ENCODE measurements at places on chromosomes 6 and 20.

DNA sequence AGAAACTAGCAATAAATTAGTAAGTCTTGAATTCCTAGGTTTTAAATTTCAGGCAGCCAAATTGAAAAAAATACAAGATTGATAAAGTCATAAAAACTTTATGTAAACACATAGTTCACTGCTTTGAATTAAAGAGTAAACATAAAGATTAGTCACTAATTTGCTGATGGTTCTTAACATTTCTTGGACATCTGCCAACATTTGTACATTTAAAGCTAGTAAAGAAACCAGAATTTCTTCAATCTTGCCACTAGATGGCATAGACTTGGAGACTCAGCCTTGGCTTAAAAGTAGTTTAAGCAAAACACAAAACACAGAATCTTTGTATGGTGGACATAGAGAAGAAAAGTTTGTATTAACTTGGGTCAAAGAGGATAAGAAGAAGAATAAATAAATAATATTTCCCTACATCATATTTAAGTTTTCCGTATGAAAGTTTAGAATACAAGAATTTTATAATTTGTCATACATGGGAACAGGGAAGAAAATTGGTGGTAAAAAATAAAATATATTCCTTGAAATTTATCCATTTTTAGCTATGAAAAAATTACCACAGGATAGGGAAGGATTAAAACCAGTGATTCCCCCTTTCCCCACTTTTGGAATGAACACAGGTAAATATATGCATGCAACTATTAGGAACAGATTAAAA lies 41.7 kb upstream of the FAM135A start:
- DNase-seq: no peak

GRCh38 chr6:136508725-136509392 lies 41.4 kb downstream of the MAP7 start:
- no peak for DNase-seq

GRCh38 chr20:1429143-1429728 lies 36.4 kb upstream of the FKBP1A start:
- DNase-seq: no peak

DNA sequence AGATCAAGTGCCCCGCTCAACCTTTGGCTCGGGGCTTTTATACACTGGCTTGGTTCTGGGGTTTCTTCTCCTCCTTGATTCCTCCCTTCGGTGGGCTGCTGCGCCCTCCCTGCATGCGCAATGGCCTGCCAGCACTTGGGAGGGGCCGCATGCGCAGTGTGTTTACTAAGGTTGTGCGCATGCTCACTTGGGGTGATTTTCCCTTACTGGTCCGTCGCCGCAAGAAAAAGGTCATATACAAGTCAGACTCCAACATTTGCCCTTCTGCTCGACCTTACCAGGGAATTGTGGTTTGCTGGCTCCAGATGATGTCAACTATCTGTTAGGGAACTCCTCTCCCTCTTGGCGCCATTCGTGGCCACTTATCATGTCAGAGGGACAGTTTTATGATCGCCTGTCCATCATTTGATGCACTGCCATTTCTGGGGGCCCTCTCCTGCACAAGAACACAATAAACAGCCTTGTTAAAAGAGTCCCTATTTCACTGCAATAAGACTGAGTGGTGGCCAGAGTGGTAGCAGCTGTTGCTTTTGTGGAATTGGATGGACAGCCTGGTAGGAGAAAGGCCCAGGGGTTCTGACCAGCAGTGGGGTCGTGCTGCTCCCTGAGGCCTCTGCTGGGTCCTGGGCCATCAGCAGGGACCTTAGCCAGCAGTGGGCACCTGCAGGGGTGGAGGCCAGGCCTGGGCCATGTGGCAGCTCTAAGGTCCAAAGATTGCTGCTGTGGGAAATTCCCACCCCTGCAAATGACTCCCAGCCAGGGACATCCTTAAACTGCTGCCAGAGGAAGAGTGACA lies 2.8 kb upstream of the LBP start:
- no peak for DNase-seq

- no peak for DNase-seq
These were observed 1.3 kb downstream of the ARFGEF3 start for GRCh38 chr6:138162955-138163575.

DNA sequence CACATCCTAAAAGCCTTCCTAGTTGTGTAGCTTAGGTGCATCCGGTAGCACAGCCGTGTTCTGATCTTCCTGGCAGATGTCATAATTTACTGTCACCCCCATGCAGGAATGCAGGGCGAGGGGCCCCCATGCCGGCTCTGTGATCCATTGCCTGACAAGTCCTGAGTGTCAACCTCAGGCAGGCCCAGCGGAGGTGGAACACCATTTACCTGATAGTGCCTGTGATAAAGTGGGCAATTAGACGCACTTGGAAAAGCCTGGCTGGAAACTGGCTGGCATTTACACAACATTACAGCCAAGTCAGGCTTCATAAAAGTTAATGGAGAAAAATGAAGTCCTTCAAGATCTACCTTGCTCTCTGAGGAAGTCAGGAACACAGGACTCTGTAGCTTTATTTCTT lies 521.4 kb upstream of the JAG1 start:
- DNase-seq: no peak

DNA sequence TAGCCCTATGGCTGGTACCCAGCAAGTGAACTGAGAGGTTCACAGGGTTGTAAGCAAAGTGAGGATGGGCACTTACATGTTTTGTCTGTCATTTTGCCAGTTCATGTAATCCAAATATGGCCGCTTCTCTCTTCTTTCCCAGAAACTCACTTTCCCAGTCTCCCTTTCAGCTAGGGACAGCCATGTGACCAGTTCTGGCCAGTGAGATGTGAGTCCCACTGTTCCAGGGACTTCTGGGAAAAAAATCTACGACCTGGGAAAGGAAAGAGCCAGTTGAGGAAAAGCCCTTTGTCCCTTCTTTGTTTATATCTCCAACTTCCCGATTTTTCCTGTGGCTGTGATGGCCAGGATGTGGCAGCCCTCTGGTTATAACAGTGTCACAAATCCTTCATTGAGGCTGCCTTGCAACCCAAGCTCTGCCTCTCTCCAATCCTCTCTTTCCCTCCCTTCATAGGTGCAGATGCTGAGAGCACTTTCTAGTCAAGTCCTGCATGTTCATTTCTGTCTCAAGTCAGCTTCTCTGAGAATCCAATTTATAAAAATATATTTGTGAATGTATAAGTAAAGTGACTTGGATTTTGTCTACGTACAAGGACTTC lies 148.6 kb upstream of the ZFP64 start:
- DNase-seq: no peak

GRCh38 chr6:110250838-110251237 lies 70.6 kb downstream of the CDC40 start:
- DNase-seq: no peak

DNA sequence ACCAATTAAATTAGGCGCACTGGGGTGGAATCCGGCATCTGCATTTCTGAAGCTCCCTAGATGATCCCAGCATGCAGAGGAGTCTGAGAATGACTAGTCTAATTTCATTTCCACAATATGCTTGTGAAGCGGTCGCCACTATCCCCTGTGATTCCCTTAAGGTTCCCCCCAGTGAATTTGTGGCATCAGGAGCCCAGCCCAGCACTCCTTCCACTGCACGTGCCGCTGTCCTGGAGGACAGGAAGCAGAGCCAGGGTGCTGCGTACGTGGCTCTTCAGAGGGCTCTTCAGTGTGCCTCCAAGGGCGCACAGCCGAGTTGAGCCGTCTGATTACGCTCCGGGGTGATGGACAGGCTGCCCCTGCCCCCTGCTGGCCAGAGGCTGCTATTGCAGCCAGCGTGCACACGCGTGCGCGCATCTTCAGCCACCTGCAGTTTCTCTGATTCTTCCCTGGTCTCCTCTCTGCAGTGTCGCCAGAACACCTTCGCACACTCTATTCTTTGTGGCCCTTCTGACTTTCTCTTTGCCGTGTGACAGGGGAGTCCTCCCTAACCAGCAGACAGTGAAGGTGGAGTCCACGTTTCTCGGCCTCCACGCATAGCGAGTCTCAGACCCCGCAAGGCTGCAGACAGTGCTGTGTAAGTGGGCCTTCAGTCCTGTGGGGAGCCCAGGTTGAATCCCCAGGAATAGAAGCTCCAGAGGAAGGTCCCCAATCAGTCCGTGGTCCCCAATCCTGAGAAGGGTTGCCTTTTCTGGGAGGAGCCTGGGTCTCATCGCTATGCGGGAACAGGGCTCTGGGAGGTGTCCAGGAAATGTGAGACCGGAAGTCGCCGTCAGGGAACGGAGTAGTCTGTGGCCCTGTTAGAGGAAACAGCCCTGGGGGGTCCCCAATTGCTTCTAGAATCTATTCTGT lies 16.5 kb upstream of the NCR2 start:
- peak; percentile 71 for DNase-seq

DNA sequence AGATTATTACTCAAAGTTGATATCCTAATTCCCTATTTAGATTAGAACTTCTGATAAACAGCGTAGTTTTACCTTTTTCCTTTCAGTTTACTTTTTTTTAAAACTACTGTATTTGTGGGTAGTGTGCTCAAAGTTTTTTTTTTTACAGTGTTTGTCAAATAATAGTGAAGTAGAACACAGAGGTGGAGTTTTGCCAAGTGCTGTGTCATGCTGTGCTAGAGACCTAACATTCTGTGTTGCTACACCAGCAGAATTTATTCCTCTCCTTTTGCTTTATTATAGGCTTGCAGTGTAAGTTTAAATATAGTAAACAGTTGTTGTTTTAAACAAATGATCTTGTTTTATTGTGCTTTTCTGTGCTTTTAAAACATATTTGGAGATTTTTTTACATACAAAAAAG lies 125.4 kb downstream of the HIVEP1 start:
- DNase-seq: no peak

- no peak for DNase-seq
These were observed 22.3 kb upstream of the BCAS4 start for GRCh38 chr20:50772420-50773185.

DNA sequence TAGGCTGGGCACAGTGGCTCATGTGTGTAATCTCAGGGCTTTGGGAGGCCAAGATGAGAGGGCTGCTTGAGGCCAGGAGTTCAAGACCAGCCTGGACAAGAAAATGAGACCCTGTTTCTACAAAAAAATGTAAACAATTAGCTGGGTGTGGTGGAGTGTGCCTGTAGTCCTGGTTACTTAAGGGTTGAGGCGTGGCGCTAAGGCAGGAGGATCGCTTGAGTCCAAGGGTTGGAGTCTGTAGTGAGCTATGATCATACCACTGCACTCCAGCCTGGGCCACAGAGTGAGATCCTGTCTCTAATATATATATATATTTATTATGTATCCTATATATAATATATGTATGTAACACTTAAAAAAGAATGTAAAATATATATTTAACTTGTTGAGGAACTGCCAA lies 7.9 kb upstream of the ABRACL start:
- no peak for DNase-seq

DNA sequence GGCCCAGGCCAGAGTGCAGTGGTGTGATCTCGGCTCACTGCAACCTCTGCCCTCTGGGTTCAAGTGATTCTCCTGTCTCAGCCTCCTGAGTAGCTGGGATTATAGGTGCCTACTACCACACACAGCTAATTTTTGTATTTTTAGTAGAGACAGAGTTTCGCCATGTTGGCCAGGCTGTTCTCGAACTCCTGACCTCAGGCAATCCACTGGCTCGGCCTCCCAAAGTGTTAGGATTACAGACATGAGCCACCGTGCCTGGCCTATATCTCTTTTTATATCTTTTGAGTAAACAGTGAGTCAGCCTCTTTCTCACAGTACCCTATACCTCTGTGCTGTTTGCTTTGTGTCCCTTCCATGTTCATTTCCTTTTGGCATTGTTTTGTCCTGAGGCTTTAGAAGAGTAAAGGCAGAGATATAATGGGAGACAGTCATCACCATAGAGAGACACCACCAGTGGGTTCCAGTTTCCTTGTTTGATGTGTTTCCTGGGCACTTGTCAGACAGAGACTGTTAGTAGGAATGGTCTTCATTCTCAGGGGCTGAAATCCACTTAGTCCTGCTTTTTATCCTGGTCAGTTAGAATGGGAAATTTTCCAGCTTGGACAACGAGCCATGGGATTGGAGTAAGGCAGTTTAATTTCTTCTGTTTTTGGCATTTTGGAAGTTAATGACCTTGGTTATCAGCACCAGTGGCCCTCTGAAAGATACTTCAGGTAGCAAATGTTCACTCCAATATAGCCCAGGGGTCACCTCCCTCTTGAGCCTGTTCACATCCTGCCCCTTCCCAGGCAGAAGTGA lies 32.2 kb upstream of the ASXL1 start:
- no peak for DNase-seq

GRCh38 chr20:23257106-23257761 lies 93.4 kb upstream of the NXT1 start:
- no peak for DNase-seq

DNA sequence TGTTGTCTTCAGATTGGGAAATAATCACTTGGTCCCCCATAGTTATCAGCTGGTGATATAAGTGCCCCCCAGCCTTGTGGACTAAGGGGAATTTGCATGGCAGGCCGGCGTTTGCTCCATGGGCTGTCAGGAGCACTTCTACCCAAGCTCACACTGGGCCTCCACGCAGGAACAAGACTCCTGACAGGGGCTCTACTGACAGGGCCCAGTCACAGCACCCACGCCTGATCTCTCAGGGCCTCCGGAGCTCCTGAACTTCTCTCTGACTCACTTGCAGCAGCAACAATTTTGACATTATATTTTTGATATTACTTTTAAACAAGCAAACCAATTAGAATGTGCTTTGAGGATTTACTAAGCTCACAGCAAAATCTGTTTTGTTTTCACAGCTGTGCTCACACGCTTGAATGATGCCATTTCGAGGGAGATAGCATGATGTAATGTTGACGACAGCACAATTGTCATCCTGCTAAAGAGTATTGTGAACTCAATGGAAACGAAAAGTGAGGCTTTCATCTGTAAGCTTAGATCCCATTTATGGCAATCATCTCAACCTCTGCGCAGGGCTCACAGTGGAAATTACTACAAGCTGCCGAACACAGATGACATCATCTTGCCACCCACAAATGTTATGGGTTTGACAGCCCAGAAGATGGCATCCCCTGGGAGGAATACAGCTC lies 28.7 kb upstream of the TXNDC5 start:
- no peak for DNase-seq

DNA sequence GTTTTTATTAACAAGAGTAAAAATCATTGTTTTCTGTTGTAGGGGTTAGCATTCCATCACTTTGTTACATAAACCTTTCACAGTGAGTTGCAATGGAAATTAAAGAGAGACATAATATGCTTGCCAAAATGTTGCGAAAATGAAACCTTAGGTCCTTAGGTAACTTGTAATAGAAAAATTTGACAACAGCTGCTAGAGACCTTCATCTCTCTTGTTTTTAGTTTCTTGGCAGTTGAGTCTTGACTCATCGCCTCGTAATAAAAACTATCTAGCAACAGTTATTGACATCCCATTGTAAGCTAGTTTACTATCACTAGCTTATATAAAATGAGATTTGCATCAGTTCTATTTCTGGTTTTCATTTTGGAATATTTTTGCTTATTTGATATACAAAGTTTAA lies 179.0 kb upstream of the MMS22L start:
- no peak for DNase-seq

Data from stimulated activated CD4-positive, alpha-beta T cell treated with anti-CD3 and anti-CD28 coated beads, Interleukin-4, amount 100 ng/mL, for 48 hours (primary cell).